Fibroblast of skin of left biceps (primary cell): ENCODE measurements at places on chromosomes 3 and 15.

DNA sequence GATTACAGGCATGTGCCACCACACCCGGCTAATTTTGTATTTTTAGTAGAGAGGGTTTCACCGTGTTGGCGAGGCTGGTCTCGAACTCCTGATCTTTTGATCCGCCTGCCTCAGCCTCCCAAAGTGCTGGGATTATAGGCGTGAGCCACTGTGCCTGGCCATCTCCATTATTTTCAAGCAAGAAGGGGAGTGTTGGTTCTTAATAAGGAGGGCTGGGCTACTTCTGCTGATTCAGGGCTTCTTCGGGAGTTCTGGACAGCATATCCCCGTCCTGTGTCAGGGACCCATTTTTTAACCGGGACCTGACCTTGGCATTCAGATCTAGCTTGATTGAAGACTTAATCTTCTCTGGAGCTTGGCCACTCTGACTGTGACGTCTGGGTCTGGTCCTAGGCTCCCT is 74.1 kb upstream of the SYN2 start:
- no peak for DNase-seq

GRCh38 chr3:129820587-129820986 is 72.9 kb downstream of the TMCC1 start:
- DNase-seq, result no peak

DNA sequence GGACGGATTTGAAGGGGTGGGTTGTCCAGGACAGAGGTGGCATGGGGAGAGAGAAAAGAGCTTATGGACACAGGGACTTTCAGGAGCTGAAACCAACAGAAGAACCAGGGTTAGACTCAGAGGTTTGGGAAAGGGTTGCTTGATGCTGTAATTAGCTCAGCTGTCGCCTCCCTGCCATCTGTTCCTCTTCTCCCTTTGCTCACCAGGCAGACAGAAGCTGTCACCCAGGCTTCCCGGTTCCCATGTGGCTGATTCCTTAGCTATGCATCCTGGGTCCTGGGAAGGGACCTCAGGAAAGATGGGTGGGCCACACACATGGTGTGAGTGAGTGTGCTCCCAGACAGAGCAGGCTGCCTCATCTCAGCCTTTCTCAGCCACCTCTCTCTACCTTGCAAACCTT is 14.1 kb downstream of the PTPN23 start:
- DNase-seq, result no peak

- no peak for DNase-seq
Observed at GRCh38 chr15:93478947-93479346, 389.9 kb upstream of the RGMA start.

DNA sequence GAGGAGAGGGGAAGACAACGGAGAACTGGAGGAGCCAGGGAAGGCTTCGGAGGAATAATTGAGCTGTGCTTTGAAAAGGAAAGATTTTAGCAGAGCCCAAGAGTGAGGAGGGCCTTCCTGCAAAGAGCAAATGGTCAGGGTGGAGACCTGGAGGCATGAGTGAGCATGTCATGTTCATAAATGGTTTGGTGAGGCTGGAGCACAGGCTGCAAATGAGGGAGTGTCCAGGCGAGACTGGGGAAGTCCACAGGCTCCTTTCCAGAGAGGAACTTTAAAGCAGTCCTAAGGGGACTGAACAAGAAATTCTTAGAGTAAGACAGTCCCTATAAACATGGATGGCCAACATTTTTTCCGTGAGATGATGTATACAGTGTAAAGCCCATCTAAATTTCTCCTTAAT is 108.8 kb downstream of the THSD4 start:
- DNase-seq, result no peak
